M059J (cell line): ENCODE measurements at places on chromosomes 3 and 15.

GRCh38 chr15:25805031-25805430, 58.1 kb downstream of the ATP10A start:
- DNase-seq: no peak

DNA sequence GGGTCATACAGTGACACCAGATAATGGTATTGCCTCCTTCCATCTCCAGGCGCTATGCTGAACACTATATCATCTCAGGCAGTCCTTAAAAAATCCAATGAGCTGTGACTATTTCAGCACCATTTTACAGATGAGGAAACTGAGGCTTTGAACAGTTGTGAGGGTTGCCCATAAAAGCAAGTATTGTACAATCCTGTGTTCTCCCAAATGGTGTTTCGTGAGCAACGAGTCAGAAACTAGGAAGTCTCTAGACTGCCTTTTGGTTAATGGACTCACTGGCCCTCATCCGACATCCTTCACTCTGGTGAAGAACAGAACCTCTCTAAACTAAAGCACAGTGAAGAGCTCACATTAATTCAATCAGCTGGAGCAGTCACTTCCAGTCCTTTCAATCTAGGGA, 61.8 kb downstream of the ATP8B4 start:
- no peak for DNase-seq

- no peak for DNase-seq
Measured at GRCh38 chr15:43975770-43976169, 149.0 kb downstream of the WDR76 start.

DNA sequence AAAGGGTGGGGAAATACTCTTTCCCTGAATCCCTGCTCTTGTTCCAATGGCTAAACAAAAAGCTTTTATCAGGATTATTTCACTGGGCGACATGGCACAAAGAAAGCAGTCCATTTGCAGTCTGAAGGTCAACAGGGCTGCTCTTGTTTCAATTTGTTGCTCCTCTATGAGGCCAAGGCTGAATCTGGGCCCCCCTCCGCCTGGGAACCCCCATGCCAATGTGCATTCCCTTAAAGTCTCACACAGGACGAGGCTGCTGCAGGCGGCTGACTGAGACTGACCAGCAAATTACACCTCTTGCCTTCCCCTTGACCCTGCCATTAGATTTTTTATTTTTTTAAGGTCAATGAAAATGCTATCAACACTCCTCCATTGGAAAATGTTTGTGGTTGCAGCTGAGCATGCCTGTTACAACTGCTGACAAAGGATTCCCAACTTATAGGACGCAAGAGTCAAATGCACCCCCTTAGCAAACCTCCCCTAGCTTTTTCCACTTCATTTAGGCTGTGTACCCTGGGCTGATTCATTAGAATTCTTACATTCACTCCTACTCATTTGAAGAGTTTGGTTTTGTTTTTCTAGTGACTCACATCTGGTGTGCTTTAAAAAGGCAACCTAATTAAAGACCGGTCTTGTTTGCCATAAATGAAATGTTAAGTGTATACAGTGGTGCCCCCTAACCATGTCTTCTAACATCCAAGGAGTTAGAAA, 60.8 kb upstream of the ARHGEF3 start:
- peak; percentile 89 for DNase-seq

GRCh38 chr3:4225005-4225471, 78.1 kb upstream of the SETMAR start:
- DNase-seq: no peak

DNA sequence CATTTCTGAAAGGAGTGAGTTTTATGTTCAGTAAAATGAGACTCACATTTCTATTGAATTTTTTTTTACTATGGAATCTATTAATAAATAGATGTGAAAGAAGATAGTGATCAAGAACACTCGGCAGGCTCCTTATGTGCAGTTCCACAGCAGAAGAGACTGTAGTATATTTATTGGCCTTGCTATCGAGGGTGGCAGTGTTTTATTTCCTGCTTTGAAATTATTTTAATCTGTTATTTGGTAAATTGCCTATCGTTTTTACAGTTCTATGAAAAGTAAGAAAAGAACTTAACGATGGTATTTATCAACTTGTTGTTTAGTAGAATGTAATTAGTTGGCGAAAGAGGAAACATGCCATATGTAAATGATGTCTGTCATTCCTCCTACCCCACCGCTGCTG, 238.3 kb downstream of the NLGN1 start:
- no peak for DNase-seq

- DNase-seq: no peak
Measured at GRCh38 chr3:129633751-129634481, 27.4 kb upstream of the PLXND1 start.

GRCh38 chr3:188754267-188754666, 417.5 kb upstream of the TPRG1 start:
- no peak for DNase-seq

DNA sequence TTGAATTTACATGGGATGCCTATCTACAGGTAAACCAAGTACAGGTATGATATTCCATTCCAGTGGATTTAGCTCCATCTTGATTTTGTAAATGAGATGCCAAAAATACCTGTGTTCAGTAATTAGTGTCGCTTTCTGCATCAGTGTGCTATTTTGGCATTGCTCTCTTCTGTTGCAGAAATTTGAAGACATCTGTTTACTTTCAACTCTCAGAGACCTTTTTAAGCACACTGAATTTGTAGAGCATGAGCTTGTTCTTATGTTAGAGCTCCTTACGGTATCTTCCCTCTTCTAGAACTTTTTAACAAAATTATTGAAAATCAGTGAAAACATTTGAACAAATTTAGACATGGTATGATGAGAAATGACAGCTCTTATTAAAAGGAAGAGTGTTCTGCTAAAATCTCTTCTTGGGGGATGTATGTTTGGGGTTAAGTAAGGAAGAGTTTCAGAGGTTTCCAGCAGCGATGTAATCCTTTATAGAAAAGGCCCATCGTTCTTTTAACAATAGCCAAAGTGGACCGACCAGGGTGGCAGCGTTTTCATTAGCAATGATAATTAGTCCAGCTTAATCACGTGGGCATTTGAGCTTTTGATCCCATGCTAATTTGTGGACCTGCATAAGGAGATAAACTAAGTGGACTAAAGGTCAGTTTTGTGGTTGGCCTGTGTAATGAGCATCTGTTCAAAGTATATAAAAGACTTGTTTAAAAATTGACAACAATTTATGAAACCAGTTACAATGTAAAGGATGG, 385.4 kb downstream of the PTPRG start:
- DNase-seq: no peak

DNA sequence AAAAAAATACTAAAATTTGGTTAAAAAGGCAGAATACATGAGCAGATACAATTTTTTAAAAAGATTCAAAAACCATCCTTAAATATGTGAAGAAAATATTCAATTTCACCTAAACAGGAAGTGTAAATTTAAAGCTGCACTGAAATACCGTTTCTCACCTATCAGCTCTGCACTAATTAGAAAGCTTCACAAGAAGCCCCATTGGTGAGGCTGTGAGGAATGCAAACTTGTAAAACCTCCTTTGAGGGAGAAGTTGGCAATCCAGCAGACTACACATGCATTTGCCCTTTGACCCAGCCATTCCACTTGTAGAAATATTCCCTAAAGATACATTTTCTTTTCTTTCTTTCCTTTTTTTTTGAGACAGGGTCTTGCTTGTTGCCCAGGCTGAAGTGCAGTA, 18.8 kb downstream of the BLM start:
- DNase-seq: no peak

- no peak for DNase-seq
Measured at GRCh38 chr15:27137127-27137526, 166.1 kb downstream of the GABRG3 start.

DNA sequence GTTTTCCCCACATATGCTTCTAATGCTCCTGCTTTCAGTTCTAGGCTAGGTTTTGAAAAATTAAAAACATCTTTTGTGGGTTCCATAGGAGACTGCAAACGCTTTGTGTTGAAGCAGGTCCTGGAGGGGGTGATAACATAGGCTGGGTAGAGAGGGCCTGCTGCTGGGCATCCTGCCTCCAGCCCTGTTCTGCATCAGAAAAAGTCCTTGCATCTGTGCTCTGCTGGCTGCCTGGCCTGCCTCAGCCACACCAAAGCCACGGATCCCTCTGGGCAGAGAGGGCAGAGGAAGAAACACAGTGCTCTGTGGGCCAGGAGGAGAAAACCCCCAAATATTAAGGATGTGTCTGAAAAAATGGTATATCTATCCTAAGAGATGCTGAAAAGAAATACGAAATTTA, 3.9 kb upstream of the ARPP21 start:
- DNase-seq: no peak

DNA sequence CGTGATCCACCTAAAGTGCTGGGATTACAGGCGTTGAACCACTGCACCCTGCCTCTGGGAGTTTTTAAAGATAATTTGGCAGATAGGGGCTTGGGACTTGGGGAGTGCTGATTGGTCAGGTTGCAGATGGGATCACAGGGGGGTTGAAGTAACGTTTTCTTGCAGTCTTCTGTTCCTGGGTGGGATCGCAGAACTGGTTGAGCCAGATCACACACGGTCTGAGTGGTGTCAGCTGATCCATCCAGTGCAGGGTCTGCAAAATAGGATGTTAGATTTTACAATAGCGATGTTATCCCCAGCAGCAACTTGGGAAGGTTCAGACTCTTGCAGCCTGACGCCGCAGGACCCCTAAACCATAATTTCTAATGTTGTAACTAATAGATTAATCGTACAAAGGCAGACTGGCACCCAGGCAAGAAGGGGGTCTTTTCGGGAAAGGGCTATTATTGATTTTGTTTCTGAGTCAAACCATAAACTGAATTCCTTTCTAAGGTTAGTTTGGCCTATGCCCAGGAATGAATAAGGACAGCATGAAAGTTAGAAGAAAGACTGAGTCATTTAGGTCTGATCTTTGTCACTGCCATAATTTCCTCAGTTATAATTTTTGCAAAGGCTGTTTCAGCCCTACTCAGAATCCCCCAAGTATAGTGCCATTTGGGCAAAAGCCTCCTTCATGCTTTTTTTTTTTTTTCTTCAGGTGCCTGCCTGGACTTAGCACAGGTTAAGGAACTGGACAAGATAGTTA, 1.5 kb upstream of the CA12 start:
- peak; percentile 50 for DNase-seq

DNA sequence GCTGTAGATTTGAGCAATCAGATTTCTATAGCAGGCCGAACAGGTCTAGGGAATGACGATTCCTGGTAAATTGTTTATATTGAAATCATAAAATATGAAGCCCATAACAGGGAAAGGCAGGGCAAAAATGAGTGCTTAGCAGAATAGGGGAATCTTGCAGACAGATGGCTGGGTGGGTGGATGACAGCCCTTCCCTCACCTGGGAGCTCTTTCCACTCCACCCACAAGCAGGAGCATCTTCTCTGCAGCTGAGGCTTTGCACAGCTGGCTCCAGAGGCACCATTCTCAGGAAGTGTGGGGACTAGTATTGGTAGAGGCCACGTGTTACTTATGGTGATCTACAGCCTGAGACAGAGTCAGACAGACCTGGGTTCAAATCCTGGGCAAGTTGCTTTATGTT, 55.9 kb upstream of the SYN2 start:
- no peak for DNase-seq

DNA sequence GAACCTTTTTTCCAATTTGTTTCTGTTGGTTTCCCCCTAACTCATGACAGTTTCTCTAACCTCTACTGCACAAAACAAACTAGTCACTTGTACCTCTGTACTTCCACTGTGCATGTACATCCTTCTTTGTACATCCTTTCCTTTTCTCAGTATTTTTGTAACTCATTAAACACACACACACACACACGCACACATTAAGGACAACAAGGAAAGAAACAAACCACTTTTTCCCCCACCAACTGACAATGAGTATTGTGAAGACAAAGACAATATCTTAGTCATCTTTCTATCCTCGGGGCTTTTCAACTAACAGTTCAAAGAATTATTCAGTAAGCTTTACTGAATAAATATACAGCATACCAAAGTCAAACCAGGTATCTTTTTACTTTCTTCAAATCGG, 170.5 kb downstream of the VPS13C start:
- DNase-seq: peak; percentile 25

GRCh38 chr3:87488765-87489164, 212.4 kb upstream of the POU1F1 start:
- DNase-seq: no peak

DNA sequence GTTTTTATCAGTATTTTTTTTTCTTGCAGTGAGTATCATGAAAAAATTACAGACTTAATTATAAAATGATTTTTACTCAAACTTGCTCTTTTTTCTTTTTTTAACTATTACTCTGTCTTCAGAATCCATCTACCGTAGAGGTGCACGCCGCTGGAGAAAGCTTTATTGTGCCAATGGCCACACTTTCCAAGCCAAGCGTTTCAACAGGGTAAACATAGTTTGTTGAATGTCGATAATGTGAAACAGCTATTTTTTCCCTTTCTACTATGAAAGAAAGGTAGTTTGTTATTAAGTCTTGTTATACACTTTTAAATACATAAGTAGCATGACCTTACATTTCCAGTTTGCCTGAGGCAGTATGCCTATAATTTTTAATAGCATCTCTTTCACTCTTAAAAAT, 45.6 kb downstream of the PRKCI start:
- no peak for DNase-seq
